ENCODE measurements at places on chromosomes 7 and 10.

DNA sequence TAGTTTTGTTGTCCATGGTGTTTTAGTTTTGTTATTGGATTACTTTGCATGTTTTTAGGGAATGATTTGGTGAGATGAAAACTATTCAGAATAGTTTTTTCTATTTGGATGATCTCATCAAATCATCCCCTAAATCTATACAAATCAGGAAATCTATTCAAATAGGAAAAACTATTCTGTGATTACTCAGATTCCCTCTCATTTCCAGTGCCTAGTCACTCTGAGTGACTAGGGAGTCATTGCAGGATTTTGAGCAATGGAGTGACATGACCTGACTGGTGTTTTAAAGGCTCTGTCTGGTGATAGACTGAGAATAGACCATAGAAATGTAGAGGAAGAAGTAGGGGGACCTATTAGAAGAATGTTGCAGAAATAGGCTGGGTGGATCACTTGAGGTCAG, 72.4 kb downstream of the TPST1 start:
- DNase-seq, result no peak

- DNase-seq, result no peak
Measured at GRCh38 chr10:125709553-125710474, 9.7 kb upstream of the EDRF1 start.

- DNase-seq, result no peak
Measured at GRCh38 chr7:78684201-78684600, 769.3 kb downstream of the MAGI2 start.

DNA sequence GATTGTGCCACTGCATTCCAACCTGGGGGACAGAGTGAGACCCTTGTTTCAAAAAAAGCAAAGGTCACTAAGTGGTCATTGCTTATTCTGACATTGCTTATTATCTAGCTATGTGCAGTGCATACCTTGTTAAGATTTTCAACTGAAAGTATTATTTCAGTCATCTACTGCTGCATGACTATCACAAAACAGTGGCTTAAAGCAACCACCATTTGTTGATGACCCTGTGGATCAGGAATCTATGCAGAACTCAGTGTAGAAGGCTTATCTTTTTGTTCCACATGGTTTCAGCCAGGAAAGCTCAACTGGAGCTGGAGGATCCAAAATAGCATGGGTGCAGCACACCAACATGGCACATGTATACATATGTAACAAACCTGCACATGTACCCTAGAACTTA, 23.1 kb downstream of the THNSL1 start:
- no peak for DNase-seq

DNA sequence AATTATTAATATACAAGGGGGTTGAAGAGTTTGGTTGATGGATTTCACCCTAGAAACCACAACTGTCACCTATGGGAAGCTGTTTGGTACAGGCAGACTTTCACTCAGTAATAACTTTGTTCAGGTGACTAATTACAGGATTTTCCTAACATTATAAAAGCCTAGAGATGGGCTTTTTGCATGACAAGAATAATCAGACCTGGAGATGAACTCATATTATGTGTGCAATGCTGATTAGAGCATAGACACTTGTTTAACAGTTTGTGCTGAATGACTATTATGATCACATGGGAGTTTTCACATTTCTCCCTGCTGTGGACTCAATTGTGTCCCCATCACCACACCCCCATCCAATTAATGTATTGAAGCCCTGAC, 90.2 kb upstream of the STEAP4 start:
- DNase-seq, result no peak

DNA sequence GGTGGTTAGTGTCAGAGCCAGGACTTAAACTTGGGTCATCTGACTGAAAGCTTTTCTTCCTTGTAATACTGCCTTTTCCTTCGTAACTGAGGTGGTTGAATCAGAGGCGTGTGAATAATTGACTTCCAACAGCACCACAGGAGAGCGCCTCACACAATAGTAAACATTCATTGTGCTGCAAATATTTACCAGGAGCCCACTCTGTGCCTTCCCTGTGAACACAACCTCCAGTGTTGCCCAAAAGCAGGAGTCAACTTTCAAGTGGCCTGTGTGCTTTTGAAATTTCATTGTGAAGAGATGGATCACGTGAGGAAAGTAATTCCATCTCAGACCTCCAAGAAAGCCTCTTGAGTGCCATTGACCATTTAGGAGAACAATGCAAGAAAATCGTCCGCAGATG, 60.2 kb downstream of the ADRA2A start:
- no peak for DNase-seq

DNA sequence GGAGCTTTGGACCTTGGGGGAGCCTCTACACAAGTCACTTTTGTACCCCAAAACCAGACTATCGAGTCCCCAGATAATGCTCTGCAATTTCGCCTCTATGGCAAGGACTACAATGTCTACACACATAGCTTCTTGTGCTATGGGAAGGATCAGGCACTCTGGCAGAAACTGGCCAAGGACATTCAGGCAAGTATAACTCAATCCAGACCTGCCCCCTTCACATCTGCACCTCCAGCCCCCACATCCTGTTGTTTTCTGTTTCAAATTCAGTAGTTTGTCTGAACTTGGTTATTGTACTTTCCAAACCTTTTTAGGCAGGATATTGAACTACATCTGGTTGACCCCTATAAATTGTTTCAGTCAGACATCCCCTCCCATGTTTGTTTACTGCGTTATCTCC, 62.4 kb upstream of the CC2D2B start:
- no peak for DNase-seq
